Dermis blood vessel endothelial cell (primary cell): ENCODE measurements at places on chromosomes 7 and 10. TPM values are rescaled to one million over a fixed set of nuclear protein-coding genes. Genes with fewer than 3 reads are reported as not detected.

CDK6 gene
- 44.6 and 48.2 TPM in 2 replicates for total RNA-seq

IQUB gene
- total RNA-seq, result 0.05 and 0.34 TPM in 2 replicates

AZGP1 gene
- not detected in 2 replicates for total RNA-seq

ACTR3C gene
- 8.9 and 9.5 TPM in 2 replicates for total RNA-seq

DOCK1 gene
- 120 and 124 TPM in 2 replicates for total RNA-seq

PCBD1 gene
- total RNA-seq, result 57.3 and 93.5 TPM in 2 replicates

HOXA11 gene
- under 0.01 and 0.70 TPM in 2 replicates for total RNA-seq

BZW2 gene
- total RNA-seq, result 134 and 208 TPM in 2 replicates

FAM25C gene
- total RNA-seq, result not detected in 2 replicates

AS3MT gene
- 1.2 and 2.0 TPM in 2 replicates for total RNA-seq

CALHM1 gene
- total RNA-seq, result not detected in 2 replicates

MCM10 gene
- 6.3 and 19.5 TPM in 2 replicates for total RNA-seq

SHTN1 gene
- total RNA-seq, result 1.0 and 2.9 TPM in 2 replicates

MMRN2 gene
- 465 and 483 TPM in 2 replicates for total RNA-seq

ANKRD1 gene
- total RNA-seq, result 441 and 829 TPM in 2 replicates

SPDYE1 gene
- not detected in 2 replicates for total RNA-seq

SORBS1 gene
- 0.68 and 3.6 TPM in 2 replicates for total RNA-seq

CTAGE4 gene
- 0.17 TPM in 1 of 2 replicates, not detected in the other for total RNA-seq

ZNF804B gene
- total RNA-seq, result not detected in 2 replicates

AGAP6 gene
- 2.1 and 3.6 TPM in 2 replicates for total RNA-seq

SKIDA1 gene
- total RNA-seq, result 1.0 and 2.6 TPM in 2 replicates

HMX2 gene
- total RNA-seq, result not detected in 2 replicates

RPEL1 gene
- total RNA-seq, result 0.09 and 0.17 TPM in 2 replicates

GTF2IRD1 gene
- total RNA-seq, result 6.1 and 7.4 TPM in 2 replicates

CCL26 gene
- not detected in 2 replicates for total RNA-seq

PTPRN2 gene
- total RNA-seq, result 2.1 and 2.2 TPM in 2 replicates

MMP21 gene
- total RNA-seq, result 0.34 and 0.65 TPM in 2 replicates

PDZD7 gene
- total RNA-seq, result 0.34 and 0.88 TPM in 2 replicates

DPYSL4 gene
- 6.1 and 9.8 TPM in 2 replicates for total RNA-seq

STAMBPL1 gene
- total RNA-seq, result 1.0 and 1.4 TPM in 2 replicates

FAM180A gene
- not detected in 2 replicates for total RNA-seq

PIP gene
- not detected in 2 replicates for total RNA-seq

FAM25A gene
- not detected in 2 replicates for total RNA-seq

TMEM26 gene
- not detected in 2 replicates for total RNA-seq

ANLN gene
- total RNA-seq, result 21.6 and 95.5 TPM in 2 replicates

IFIT2 gene
- 9.6 and 23.7 TPM in 2 replicates for total RNA-seq

FGFBP3 gene
- total RNA-seq, result 0.34 and 0.56 TPM in 2 replicates

TUBB8 gene
- 0.09 TPM in 1 of 2 replicates, not detected in the other for total RNA-seq

OR9A2 gene
- not detected in 2 replicates for total RNA-seq

GALNT11 gene
- 54.1 and 57.8 TPM in 2 replicates for total RNA-seq

DRGX gene
- total RNA-seq, result not detected in 2 replicates

TMEM140 gene
- total RNA-seq, result 40.7 and 76.1 TPM in 2 replicates

CACNB2 gene
- total RNA-seq, result not detected in 2 replicates

ANK3 gene
- total RNA-seq, result 0.85 and 4.4 TPM in 2 replicates

LRRC61 gene
- total RNA-seq, result 5.4 and 18.0 TPM in 2 replicates

SPAG6 gene
- not detected in 2 replicates for total RNA-seq

MLXIPL gene
- not detected in 2 replicates for total RNA-seq

PLCE1 gene
- 2.7 and 3.6 TPM in 2 replicates for total RNA-seq

MYOZ1 gene
- not detected in 2 replicates for total RNA-seq

SFTPA1 gene
- not detected in 2 replicates for total RNA-seq
